Erythroblast (primary cell): ENCODE measurements at places on chromosomes 13 and 19.

DNA sequence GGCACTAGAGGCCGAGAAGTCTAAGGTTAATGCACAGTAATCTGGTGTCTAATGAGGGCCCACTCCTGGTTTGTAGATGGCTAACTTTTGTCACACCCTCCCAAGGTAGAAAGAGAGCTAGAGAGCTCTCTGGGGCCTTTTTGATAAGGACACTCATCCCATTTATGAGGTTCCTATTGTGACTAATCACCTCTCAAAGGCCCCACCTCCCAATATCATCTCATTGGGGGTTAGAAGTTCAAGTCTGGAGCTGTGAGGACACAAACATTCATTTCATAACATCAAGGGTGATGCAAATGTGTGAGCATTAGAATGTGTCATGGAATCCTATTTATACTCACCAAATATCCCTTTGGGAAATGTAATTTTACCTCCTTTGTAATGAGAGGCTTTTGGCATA, 79.2 kb upstream of the SLC10A2 start:
- no peak for DNase-seq

- DNase-seq, result no peak
These were observed 53.1 kb downstream of the C13orf46 start for GRCh38 chr13:113920606-113921286.

DNA sequence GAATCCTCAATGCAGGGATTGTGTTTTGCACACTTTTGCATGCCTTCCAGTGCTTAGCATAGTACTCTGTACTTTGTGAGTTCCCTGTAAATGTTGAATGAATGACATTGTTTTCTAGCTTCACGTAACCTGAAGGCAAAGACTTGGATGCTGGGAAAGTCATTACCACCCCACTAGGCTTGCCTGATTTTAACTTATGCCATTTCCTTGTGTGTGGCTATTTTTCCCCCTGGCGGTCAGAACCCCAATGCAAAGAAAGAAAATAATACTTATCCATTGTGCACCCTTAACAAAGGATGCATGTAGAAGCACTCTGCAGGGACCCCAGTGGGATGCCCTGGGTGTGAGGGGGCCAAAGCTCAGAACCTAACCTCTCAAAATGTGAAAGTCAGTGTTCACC, 1.2 kb upstream of the ENOX1 start:
- DNase-seq, result peak; percentile 15

DNA sequence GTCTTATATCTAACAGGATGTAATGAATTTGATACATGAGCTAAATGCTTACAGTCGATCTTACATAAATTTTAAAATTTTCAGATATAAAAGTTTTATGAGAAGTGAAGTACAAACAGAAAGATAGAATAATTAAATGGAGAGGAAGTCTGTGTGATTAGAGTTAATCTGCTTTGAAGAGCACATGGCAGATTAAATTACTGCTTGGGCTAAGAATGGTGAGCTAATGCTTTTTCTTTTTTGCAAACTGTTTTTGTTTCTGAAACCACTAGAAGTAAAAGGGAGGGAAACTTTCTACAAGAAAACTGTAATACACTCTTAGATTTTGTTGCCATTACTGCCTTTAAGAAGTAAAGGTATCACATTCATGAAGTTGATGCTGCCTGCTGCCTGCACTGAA, 96.3 kb upstream of the SPRY2 start:
- no peak for DNase-seq

- no peak for DNase-seq
These were observed 23.0 kb upstream of the MYO16 start for GRCh38 chr13:108606424-108606823.

GRCh38 chr19:58229255-58229639, 533 bp downstream of the ZNF544 start:
- DNase-seq, result peak; percentile 58

- DNase-seq, result no peak
These were observed 48.2 kb upstream of the GPI start for GRCh38 chr19:34316741-34317301.

DNA sequence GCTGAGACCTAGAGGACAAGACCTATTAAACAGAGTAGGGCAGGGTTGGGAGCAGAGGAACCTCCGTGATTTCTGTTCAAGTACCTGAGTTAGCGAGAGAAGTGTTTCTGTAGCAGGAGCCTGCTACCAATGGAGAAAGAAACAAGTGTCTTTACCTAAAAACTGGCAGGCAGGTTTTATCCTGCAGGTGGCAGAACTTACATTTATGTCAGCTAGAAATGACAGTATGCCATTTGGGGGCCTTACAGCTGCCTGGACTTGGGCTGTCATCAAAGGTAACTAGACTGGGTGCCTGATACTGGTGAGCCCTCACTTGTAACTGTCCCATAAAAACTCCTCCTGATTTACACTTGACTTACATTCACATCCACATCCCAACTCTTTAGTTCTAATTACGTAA, 185.3 kb upstream of the MIR17HG start:
- no peak for DNase-seq

GRCh38 chr19:3515891-3516422, 9.8 kb downstream of the FZR1 start:
- no peak for DNase-seq

GRCh38 chr13:95880331-95880730, 172.9 kb downstream of the UGGT2 start:
- DNase-seq, result no peak

DNA sequence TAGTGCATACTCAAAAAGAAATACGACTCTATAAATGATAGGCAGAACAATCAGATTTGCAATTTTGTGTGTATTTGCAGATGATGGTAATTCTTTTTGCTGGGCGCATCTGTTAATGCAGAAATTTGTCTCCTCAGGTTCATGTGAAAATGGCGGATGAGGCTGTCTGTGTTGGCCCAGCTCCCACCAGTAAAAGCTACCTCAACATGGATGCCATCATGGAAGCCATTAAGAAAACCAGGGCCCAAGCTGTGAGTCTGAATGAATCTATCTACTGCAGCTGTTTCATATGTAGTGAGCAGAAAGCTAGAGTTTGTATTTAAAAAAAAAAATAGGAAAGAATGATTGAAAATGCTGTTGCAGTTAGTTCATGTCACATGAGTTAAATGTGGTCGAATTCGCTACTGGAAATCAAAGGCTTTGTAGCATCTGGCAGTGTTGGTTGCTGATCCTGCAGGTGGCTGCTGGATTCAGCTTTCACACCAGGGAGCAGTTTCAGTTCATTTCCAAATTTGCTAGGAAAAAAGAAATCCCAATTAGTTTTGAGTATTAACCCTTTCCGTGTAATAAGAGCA, 66.0 kb downstream of the PCCA start:
- no peak for DNase-seq

GRCh38 chr13:41891119-41891518, 69.8 kb downstream of the VWA8 start:
- no peak for DNase-seq

DNA sequence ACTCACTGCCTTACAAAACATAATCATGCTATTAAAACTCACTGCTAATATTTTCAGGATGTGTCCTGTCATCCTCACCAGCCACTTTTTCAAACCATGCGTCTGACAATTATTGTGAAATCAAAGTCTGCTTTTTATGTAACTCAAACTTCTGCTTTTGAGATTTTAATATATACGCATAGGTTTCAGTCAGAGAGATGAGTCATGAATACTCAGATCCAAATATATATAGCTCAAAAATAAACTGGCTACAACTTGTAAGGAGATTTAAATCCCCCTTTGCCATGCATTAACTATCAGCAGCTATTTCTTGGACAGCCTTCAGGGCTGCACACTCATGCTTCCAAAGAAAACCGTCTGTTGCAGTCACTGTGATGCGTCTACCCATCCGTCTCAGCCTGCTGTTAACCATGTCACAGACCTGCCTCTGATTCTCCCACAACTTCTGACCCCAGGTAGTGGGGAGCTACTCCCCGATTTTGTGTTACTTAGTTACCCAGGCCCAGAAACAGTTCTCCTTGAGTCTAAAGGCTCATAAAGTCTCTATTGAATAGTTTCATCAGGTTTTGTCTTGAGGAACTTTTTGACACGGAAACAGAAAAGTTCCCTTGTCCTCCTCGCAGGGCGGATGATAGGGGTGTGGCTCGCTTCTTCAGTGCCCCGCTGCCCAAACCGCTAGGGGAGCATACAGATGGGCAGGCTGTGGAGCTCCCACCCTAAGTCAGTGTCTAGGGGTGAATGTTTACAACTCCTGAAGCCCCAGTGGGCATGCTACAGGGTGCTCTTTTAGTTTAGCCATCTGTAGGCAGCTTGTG, 33.8 kb upstream of the SGCG start:
- DNase-seq, result no peak

- no peak for DNase-seq
These were observed 193.5 kb downstream of the PCDH17 start for GRCh38 chr13:57825066-57825465.

- DNase-seq, result no peak
These were observed 1.6 kb upstream of the KLK10 start for GRCh38 chr19:51020988-51021651.

DNA sequence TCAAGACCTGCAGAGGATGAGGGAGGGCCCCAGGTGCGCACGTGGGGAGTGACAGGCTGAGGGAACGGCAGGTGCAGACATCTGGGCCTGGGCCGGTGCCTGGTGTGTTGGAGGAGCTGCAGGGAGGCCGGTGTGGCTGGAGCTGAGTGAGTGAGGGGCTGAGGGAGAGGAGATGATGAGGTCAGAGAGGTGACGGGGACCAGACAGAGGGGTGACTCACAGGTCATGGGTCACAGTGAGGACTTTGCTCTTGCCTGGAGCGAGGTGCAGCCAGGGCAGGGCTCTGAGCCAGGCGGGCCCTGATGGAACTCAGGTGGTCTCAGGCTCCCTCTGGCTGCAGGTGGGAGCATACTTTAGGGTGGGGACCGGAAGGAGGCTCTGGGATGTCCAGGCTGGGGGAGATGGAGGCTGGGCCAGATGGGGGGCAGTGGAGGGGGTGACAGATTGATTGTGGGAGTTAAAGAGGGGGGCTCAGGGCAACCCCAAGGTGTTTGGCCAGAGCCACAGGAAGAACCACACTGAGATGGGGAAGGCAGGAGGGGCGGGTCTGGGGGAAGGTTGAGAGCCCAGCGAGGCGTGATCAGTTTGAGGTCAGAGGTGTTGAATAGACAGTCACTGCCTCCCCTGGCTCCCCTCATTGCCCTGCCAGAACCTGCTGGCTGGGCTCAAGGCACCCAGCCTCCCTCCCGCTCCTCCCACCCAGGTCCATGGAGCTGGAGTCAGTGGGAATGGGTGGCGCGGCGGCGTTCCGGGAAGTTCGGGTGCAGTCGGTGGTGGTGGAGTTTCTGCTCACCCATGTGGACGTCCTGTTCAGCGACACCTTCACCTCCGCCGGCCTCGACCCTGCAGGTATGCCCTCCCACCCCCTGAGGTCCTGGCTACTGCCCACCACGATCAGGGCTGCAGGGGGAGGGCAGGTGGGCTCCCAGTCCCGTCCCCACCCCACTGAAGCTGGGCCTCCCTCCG, 8.4 kb downstream of the ARHGAP33 start:
- DNase-seq, result no peak

DNA sequence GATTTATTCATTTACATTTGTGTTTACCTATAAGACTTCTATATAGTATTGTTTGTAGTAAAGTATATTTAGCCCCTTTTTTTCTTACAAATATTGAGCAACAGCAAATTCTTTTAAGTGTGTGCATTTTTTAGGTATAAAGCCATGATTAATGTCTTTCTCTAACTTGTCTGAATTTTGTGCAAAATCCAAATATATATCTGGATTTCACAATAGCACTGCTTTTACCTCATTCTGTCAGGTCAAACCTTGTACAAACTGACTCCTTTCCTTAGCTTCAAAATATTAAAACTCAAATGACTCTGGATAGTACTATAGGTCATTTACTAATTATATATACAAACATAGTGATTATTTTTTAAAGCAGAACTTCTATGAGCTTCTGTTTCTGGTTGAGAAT, 563.0 kb upstream of the SPRY2 start:
- DNase-seq, result no peak

GRCh38 chr13:65532231-65532630, 1697.9 kb downstream of the PCDH9 start:
- no peak for DNase-seq

DNA sequence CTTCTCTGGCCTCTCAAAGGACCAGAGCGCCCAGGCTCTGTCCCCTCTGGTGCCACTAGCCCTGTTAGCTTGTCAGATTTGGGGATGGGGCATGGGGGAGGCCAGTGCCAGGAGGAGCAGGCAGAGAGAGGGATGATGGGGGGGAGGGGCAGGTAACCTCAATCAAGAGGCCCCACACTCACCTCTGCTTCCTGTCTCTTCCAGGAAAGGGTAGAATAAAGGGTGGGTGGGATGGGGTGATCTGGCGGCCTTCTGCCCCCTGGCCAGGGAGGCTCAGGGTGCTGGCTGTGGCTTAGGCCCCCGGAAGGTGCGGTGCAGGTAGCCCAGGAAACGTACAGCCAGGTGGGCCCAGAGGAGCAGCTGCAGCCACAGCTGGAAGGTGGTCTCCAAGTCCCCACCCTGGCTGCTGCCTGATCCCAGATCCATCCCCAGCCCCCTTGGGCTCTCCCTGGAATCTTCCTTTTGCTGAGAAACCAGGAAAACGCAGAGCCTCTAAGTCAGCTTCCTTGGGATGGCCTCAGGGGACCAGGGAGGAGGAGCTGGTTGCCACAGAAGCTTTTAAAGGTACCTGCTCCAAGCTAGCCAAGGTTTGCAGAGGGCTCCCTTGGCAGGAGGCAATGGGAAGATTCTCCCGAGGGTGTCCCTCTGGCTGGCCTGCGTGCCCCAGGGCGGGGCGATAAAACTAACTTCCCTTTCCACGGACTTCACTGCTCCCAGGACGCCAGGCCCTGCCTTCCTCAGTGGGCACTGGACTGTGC, 5.3 kb downstream of the PRKACA start:
- DNase-seq, result no peak

DNA sequence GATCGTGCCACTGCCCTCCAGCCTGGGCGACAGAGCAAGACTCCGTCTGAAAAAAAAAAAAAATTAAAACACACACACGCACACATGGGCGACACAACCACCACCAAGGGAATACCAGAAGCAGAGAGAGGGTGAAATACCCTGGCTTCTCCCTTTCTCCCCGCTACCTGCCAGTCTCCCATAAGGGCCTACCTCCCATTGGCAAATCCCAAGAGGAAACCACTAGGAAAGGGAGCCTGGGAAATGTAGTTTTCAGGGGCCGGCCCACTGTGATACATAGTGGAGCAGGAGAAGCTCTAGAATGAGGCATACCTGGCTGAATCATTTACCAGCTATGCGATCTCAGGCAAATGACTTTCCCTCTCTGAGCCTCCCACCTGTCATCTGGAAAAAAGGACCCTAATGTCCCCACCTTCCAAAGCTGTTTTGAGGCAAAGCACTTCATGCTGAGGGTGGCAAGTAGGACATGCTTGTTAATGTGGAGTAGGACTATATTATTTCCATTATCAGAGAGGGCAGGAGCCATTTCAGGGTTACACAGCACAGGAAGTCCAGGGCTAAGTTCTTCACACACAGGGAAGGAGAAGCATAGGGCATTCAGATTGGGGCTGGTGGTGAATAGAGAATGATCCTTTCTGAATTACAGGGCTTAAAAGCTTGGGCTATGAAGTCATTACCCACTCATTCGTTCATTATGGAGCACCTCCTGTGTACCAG, 14.3 kb upstream of the HNRNPUL1 start:
- no peak for DNase-seq

GRCh38 chr13:32127691-32128090, 96.1 kb downstream of the FRY start:
- no peak for DNase-seq
